Activated naive CD4-positive, alpha-beta T cell treated with anti-CD3 and anti-CD28 coated beads, Interleukin-2, amount 50 U/mL, for 16 hours (primary cell): ENCODE measurements at places on chromosomes 11 and 22.

DNA sequence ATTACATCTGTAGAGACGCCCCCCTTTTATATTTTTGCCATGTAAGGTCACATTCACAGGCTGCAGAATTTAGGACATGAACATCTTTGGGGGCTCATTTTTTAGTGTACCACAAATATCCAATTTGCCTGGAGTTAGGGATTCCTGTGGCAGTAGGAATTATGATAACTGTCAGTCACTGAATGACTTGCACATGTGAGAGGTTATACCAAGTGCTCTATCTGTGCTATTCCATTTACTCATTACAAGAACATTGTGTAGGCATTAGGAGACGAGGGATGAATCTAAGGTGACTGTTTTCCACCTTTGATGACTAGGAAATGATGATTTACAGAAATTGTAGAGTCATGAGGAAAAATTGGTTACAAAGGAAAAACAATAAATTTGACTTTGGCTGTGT, 79.3 kb downstream of the LIF start:
- DNase-seq, result no peak

DNA sequence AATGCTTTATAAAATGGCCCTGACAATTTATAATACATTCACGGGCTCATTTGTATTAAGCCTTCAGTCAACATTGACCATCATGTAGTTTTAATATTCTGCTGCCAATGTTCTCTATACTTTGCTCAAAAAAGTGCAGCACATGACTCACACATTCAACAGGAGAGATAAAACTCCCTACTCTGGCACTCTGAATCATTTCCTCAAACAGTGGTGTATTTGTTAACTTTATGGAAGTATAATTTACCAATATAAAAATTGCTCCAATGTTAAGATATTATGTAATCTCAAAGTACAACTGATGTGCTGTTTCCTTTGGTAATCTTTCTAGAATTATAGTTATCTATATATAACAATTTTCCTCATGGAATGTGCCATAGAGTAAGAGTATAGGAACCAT, 39.9 kb downstream of the MAML2 start:
- DNase-seq, result no peak

GRCh38 chr22:43017525-43018460, 2.8 kb upstream of the PACSIN2 start:
- DNase-seq, result no peak

- DNase-seq, result no peak
Observed at GRCh38 chr22:42906605-42907348, 49.7 kb upstream of the ARFGAP3 start.

DNA sequence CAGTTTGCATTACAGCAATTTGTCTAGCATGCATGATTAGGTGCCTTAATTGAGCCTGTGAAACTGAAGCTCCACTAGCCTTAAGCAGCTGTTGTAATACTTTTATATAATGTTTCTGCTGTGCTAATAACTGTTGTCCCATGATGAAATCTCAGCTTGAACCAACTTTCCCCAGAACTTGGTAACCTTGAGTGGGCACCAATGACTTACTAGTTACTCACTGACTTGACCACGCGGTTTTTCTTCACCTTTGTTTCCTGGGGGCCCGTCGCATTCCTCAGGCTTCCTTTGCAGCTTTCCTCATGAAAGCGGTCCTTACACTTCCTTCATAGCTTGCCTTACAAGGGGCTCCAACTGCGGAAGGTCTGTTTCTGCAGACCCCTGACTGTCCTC, 11.2 kb upstream of the GLYATL1 start:
- no peak for DNase-seq

DNA sequence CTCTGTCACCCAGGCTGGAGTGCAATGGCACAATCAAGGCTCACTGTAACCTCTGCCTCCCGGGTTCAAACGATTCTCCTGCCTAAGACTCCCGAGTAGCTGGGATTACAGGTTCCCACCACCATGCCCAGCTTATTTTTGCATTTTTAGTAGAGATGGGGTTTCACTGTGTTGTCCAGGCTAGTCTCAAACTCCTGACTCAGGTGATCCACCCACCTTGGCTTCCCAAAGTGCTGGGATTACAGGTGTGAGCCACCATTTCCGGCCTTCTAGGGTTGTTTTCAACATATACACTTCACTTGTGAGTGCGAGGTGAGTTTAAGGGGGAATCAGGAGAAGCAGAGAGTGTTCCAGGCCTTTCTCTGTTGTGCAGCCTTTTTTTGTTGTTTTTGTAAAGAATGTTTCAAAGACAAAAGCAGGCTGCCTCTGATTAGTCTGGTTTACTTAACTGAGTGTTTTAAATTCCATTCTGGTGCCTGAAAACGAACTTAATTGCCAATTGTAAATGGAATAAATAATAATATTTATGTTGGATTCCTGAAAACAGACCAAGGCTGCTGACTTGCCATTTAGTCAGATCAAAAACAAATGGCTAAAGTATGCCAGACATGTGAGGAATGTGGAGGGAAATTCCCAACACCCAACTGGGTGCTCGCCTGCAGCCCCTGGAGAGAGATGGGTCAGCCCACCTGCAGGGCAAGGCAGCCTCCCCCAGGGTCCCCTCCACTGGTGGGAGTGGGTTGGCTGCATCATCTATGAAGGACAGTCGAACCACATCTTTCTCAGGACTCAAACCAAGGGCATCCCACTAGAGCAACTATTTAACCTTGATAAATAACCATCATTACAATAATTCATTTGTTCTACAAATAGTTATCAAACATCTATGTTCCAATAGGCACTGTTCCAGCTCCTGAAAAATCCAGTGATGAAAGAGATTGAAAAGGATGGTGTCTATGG, 4.6 kb upstream of the RANGAP1 start:
- no peak for DNase-seq

- no peak for DNase-seq
Observed at GRCh38 chr22:45302751-45303150, 7.0 kb upstream of the FAM118A start.

- DNase-seq, result no peak
Observed at GRCh38 chr11:82233201-82233600, 500.5 kb downstream of the FAM181B start.

DNA sequence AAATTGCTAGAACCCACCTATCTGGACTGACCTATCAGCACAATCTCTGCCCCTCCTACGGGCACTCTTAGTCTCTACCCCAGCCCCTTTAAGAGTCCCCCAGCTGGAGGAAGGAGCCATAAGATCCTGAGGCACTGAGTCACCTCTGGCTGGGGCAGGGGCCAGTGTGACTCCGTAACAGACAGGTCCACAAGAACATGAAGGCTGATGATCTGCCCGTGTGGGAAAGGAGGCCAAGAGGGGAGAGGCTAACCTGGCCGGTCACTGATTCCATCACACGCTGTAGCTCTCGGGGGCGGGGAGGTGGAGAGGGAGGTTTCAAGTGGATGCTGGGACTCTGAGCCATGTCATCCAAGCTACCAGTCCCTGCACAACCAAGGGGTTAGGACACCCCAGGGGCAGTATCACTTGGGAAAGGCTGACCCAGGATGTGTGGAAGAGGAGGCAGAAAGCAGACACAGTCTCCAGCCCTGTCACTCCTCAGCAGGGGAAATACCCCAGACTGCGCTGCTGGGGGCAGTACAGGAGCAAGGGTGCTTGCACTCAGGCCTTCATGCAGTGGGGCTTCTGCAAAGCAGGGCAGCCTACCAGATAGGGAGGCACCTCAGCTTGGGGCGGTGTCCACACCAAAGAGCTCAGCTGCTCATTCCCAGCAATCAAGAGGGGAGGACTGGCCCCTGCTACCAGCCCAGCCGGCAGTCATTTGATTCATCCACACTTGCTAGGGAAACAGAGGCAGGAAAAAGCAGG, 22.3 kb downstream of the ARHGAP1 start:
- no peak for DNase-seq

DNA sequence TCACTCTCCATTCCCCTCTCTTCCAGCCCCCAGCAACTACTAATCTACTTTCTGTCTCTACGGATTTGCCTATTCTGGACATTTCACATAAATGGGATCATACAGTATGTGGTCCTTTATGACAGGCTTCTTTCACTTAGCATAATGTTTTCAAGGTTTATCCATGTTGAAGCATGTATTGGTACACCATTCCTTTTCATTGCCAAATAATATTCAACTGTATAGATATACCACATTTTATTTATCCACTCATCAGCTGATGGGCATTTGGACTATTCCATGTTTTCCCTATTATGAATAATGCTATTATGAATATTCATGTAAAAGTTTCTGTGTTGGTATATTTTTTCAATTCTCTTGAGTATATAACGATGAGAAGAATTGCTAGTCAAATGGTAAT, 54.5 kb downstream of the MRTFA start:
- DNase-seq, result no peak

- DNase-seq, result no peak
Observed at GRCh38 chr11:12031856-12032544, 23.6 kb upstream of the DKK3 start.

- no peak for DNase-seq
Observed at GRCh38 chr11:43557553-43558110, 122.9 kb upstream of the HSD17B12 start.

GRCh38 chr11:34243600-34244464, 114.0 kb downstream of the ABTB2 start:
- DNase-seq, result peak; percentile 19

DNA sequence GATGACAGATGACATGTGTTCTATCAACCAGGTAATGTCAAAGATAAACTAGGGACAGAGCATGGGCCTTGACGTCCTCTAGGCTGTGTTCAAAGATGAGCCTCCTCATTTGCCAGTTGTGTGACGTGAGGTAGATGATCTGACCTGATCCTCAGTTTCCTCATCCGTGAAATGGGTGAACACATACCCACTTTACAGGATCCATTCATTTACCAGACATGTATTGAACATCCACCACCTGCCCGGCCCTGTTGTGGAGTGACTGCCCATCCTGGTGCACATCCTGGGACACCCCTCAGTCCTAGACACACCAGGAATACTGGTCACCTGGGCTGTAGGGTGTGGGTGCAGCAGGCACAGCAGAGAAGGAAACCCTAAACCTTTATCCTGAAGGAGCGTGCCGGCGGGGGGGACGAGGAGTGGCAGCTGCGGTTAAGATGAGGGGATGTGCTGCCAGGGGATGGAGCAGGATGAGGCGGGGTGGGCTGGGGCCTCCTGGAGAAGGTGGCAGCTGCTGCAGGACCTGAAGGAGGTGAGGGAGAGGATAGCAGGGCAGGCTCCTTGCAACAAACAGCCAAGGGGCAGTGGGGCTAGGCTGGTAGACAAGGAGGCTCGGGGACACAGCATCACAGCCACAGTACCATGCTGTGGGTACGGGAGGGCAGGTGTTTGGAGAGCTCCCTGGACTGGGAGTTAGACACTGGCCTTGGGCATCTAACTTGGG, 8.4 kb downstream of the CLDN5 start:
- no peak for DNase-seq

DNA sequence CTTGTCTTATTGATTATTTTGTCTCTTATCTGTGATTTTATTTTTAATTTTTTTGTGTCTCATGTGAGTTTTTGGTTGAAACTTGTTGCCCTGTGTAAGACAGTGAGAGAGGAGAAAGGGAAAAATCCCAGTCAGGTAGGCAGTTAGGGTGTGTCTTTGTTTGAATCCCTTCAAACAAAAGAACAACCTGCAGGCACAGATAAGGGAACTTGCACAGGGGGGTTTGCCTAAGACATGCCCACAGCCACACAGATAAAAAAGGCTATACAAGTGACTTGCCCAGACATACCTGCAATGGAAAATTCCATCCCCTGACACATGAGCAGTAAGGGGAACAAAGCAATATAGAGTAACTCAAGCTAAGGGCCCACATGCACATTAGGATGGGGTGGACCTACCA, 127.8 kb upstream of the PLET1 start:
- DNase-seq, result no peak

DNA sequence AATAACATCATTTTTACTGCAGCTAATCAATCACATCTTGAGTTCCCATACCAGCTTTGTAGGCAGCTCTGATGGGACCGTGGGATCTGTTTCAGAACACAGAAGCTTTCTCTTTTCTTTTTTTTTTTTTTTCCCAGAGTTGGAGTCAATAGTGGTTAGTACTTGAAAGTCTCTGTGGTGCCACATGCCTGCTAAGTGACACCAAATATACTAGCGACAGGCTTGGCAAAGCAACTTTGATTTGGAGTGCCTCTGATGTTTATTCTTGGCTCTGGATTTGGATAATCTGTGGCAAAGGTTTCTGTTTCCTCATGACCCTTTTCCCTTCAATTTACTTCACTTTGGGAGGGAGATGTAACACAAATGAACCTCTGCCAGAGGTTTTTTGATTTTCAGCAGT, 681.4 kb upstream of the TENM4 start:
- no peak for DNase-seq

DNA sequence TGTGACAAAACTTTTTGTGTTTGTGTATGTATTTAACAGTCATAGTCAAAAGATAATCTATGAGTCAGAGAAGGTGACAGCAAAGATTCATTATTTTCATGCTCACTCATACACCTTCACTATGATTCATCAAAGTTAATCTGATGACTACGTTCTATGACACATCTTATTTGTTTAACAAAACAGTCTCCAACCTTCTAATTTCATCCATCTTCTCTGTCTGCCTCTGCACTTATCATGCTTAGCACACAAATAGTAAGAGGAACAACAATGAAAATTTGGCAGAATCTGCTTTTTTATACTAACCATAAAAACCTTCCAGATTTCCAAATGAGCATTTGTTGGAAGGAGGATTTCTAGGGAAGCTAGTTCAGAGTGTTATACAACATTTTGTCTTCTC, 568.9 kb downstream of the LUZP2 start:
- no peak for DNase-seq

DNA sequence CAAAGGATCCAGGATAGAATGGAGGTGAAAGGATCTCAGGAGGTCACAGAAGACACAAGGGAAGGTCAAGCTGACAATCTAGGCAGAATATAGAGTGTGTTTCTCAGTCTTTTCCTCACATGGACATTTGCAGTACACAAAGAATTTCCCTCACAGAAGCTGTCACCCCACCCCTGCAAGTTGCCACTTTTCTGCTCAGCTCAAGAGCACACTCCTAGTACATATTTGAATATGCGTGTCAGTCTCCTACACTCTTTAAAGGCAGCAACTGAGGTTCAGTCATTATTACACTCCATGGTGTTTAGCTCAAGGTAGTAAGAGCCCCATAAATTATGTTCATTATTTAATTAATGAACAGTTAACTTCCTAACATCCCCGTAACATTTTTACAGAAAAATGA, 59.1 kb downstream of the ETS1 start:
- DNase-seq, result no peak

GRCh38 chr11:21612326-21612725, 580.6 kb upstream of the ANO5 start:
- no peak for DNase-seq

GRCh38 chr22:46596032-46596441, 24.1 kb upstream of the GRAMD4 start:
- no peak for DNase-seq
